Pons (tissue), 1 donor: ENCODE measurements at places on chromosomes 7 and 10.

GRCh38 chr7:87058744-87059524 is 520 bp downstream of the ELAPOR2 start:
- DNase-seq, result peak; percentile 45

- DNase-seq, result no peak
These were observed 5.6 kb upstream of the PCGF5 start for GRCh38 chr10:91214911-91215310.

DNA sequence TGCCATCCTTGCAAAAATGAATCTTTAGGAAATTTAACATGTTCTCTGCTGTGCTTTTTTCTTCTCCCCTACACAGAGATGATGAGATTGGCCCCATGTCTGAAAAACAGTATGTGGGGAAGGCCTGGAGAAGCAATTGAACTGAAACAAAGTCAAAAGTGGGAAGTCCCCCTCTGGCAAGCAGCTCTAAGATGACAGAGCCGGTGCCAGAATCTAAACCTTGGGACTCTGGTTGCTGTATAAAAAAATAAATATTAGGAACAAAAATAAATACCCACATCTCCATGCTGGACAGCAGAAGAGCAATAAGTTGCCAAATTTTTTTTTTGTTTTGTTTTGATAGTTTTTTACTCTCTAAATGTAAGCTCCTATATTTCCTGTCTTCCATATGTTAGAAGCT is 51.8 kb upstream of the TRIL start:
- no peak for DNase-seq

GRCh38 chr7:3309140-3309539 is 8.1 kb downstream of the SDK1 start:
- no peak for DNase-seq

DNA sequence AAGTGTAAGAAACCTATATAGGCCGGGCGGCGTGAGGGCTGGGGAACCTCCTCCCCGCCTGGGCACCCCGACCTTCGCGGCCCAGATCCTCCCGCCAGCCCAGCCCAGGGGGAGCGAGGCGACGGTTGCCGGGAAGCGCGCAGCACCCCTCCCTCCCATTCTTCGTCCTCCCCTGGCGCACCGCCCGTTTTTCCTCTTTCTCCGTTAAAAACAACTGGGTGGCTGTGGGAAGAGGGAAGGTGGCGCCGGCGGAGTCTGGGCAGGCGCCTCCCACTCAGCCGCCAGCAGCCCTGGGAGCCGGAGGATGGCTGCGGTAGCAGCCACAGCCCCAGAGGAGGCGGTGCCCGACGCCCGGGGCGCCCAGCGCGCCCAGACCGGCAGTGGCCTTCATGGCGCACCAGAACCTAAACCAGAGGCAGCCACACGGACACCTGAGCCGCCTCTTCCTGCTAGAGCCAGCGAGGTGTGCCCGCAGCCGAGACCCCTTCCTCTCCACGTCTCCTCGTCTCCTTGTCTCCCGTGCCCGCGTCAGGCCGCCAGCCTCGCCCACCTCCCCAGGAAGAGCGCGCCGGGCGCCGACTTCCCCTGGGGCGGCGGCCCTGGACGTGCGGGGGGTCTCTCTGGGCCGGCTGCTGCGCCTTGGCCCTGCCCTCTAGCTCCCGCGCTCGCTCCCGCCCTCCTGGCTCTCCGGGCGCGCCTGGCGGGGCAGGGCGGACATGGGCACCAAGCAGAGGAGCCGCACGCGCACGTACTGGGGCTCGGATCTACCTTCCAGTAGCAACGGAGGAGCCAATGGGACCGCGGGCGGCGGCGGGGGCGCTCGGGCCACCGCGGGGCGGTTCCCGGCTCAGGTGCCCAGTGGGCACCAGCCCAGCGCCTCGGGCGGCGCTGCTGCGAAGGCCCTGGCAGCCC is 32.8 kb upstream of the SFTPD start:
- peak; percentile 11 for DNase-seq

DNA sequence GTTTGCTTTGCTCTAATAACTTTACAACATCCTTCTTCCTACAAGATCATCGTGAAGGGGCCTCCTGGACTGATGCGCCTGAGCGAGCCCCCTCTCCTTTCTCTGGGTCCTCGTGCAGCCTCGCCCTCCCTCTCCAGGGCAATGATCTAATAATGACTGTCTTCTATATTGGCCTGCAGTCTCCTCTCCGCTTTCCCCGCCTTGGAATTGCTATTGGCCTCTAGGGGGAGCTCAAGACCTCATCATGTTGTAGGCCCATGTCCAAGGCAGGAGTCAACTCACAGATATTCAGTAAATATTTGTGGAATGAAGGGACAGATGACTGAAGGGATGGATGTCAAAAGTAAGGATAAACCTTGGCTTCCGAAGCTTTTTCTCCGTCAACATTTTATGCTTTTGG is 1180.3 kb downstream of the TYW1 start:
- peak; percentile 80 for DNase-seq

DNA sequence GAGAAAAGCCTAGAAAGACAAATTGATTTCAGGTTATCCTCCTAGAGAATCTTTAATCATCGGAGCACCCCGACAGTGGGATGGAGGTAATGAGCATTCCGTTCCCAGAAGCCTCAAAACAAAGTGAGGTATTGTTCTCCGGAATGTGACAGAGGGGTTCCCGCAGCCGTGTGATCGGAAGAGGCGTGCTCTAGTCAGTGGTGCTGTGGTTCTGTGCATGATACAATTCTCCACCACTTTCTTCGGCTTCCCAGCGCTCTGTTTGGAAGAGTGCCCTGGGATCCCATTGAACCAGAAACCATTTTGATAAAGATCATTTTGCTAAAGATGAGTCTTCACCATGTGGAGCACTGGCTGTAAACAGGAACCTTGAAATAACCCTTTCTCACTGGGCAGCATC is 434.6 kb downstream of the PAXIP1 start:
- DNase-seq, result peak; percentile 65

GRCh38 chr10:94423627-94424026 is 21.3 kb downstream of the TBC1D12 start:
- DNase-seq, result no peak

GRCh38 chr10:118732245-118733165 is 22.3 kb downstream of the CACUL1 start:
- no peak for DNase-seq

- DNase-seq, result no peak
These were observed 438.3 kb downstream of the PLXDC2 start for GRCh38 chr10:20254497-20254896.

- DNase-seq, result no peak
These were observed 77.5 kb upstream of the HABP2 start for GRCh38 chr10:113475381-113475807.

DNA sequence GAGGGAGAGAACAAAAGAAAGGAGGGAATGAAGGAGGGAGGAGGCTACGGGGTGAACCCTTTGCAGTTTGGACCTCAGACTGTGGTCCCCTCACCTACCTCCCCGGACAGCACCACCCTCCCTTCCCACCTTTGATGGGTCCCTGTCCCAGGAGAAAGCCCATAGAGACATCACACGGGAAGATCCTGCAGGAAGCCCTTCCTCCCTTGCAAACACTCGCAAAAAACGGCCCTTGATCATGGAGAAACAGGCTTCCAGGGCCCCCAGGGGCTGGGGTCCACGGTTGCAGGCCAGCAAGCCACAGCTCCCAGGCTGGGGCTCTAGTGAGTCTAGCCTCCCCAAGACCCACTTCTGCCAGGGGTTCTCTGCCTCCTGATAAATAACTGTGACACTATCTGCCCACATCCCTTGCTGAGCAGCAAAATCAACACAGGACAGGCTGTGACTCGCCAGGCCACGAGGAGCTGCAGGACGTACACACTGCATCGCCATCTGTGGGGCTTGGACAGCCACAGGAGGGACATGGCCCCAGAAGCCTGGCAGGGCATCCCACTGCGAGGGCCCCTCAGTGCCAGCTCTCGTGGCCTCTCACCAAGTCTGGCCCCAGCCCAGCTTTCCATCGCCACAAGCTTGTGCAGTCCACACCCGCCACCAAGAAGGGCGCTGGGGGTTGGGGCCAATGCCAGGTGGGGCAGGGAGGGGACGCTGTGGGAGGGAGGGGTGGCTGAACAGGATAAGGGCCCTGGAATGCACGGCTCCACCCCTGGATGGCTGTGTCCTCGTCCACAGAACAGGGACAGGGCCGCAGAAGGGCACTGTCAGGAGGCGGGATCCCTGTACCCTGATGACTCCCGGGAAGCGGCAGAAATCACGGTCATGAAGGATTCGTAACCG is 34.2 kb downstream of the PDGFA start:
- DNase-seq, result no peak

DNA sequence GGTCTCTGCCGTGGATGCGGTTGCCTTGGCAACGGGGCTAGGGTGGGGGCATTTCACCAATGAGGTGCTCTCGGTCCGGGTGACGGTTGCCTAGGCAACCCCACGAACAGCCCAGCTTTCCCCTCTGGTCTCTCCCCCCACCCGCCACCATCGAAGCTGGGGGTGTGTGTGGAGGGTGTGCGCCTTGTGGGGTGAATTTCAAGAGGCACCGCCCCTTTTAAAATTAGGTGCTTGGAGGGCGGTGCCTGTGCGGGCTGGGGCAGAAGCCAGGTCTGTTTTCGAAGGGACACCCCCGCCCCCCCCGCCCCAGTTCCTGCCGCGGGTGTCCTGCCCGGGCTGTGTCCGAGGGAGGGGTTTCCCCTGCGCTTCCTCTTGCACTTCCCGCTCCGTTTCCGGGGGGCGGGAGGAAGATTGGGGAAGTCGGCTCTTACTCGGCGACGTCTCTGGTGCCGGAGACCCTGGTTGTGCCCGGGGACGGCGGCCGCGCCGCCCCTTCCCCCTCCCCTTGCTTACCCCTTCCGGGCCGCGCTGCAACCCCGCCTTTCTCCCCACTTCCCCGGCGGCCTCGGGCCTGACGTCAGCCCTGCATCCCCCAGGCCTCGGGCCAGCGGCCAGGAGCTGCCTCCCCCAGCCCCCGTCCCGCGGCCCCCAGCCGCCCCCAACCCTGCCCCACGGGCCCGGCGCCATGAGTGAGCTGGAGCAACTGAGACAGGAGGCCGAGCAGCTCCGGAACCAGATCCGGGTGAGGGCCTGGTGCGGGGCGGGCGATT is 2.2 kb downstream of the GNB2 start:
- peak; percentile 61 for DNase-seq

GRCh38 chr7:151468217-151469018 is 28.5 kb upstream of the CRYGN start:
- no peak for DNase-seq

DNA sequence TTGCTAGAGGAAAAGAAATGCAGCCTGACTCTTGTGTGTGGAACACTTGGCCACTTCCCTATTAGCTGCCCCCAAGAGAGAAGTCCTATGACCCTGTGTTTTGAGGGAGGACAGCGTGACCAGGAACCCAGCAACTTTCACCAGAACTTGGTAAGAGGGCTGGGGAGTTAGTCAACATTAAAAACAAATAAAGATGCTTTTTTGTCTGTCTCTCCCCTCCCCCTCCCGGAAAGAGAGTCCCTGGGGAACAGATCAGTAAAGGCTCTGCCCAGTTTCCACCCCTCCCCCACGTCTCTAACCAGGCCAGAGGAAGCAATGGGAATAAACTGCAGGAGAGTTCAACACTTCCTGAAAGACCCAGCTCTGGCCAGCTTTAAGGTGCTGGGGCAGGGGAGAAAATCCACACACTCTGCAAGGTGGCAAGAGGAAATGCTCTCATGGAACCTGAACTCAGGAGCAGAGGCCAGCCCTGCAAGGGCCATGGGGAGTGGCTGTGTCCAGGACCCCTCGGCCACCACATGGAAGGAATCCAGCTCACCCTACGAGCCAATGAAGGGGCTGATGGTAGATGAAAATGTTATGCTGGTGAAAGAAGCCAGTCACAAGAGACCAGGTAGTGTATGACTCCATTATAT is 21.5 kb downstream of the SH3PXD2A start:
- peak; percentile 76 for DNase-seq

DNA sequence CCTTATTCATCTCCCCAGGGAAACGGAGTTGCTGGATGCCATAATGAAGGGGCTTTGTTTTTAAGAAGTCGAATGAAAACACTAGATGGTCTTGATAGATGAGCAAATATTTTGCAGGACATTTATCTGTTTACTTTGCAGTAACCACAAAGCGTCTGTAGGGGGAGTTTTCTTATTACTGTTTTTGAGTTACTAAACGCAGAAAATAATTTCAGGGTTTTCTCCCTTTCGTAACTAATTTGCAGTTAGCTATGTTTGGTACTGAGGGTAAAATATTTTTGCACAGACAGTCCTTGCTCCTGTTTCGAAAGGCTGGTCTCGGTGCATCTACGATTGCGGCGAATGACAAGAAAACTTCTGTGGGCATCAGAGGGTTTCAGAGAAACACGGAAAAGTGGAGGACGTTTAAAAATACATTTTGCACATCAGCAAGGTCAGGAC is 505.6 kb upstream of the MKI67 start:
- peak; percentile 37 for DNase-seq

- DNase-seq, result no peak
These were observed 89.7 kb downstream of the POLR1F start for GRCh38 chr7:19619122-19619521.

- no peak for DNase-seq
These were observed 95.0 kb upstream of the LEP start for GRCh38 chr7:128146052-128146451.

DNA sequence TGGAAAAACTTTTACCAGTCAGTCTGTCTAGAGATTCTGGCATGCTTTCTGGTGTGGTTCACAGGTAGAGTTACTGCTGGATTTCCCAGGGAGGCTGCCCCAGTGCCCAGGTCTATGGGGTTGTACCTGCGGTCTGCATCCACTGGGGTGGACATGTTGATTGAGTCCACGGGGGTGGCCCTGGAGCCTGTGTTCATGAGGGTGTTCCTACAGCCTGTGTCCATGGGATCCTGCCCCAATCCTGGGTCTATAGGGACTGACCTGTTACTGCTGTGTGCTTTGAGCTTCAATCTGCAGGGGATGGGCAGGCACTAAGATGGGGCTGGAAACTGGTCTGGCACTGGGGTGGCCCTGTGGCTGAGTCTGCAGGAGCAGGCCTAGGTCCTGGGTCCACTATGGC is 54.5 kb upstream of the PRPS1L1 start:
- no peak for DNase-seq

- DNase-seq, result no peak
These were observed 21.5 kb upstream of the TARP start for GRCh38 chr7:38294926-38295325.

DNA sequence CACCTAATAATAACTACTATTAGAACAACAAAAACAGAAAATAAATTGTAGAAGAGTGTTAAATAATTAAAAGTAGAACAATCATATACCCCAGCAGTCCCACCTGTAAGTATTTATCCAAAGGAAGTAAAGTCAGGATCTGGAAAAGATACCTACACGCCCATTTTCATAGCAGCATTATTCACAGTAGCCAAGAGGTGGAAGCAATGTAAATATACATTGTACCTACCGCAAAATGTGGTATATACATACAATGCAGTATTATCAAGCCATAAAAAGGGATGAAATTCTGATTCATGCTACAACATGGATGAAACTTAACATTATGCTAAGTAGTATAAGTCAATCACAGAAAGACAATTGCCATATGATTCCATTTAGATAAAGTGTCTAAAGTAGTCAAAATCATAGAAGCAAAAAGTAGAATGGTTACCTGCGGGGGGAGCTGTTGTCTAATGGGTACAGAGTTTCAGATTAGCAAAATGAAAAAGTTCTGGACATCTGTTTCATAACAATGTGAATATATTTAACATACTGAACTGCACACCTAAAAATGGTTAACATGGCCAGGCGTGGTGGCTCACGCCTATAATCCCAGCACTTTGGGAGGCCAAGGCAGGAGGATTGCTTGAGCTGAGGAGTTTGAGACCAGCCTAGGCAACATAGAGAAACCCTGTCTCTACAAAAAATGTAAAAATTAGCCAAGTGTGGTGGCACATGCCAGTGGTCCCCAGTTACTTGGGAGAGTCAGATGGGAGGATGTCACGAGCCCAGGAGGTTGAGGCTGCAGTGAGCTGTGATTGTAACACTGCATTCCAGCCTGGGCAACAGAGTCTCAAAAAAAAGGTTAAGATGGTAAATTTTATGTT is 6.0 kb upstream of the TMED4 start:
- DNase-seq, result peak; percentile 58
